Stimulated activated CD8-positive, alpha-beta memory T cell treated with anti-CD3 and anti-CD28 coated beads, Interleukin-4, amount 100 ng/mL, for 1 hour (primary cell): ENCODE measurements at places on chromosomes 5 and 9.
A peak's percentile ranks its signal among the peaks of the same experiment; 100 is the strongest.

GRCh38 chr5:14783691-14784090 lies 87.9 kb downstream of the ANKH start:
- DNase-seq, result no peak

- DNase-seq, result no peak
Measured at GRCh38 chr5:177325868-177326381, 14.2 kb upstream of the MXD3 start.

DNA sequence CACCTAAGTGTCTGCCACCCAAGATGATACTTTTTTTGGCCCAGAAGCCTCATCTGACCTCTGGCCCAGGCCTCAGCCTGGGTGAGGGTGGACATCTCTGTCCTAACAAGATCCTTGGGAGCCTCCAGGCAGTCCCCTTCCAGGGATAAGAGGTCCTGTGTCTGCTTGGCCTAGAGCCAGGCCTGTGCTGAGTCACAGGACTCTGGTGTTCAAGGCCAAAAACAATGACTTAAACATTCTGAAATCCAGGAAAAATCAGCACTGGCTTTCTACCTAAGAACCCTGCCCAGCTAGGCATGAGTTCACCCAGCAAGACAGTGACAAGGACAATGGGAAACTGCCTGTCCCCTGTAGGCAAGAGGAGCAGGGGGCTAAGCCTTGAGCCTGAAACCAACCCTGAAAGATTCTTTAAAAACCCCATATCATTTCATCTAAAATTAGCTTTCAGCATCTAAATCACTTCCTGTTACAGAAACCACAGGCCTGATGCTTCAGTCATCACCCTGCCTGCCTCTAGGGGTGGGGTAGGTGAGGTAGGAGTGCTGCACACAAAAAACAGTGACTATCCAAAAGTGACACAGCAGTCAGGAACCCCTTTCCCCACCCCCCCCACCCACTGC lies 29.9 kb downstream of the CSF2 start:
- DNase-seq, result peak; percentile 47

GRCh38 chr9:18980189-18980588 lies 52.8 kb downstream of the SAXO1 start:
- DNase-seq, result no peak

DNA sequence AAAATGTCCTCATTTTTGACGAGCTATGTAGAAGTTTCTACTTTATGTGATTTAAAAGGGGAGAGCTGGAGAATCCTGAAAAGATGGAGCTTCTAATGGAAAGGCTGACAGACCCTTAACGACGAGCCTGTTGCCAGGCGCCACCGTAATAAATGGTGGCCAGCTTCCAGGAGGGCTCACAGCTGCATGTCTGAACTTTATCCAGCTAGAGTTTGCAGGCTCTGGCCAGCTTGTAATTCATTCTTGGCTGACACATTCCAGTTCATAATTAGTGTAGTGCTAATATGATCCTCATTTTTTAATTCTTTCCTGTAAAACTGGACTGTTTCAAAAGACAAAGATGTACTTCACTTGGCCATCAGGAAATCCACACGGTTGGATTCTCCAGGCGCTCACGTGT lies 246.7 kb downstream of the GAS1 start:
- no peak for DNase-seq

DNA sequence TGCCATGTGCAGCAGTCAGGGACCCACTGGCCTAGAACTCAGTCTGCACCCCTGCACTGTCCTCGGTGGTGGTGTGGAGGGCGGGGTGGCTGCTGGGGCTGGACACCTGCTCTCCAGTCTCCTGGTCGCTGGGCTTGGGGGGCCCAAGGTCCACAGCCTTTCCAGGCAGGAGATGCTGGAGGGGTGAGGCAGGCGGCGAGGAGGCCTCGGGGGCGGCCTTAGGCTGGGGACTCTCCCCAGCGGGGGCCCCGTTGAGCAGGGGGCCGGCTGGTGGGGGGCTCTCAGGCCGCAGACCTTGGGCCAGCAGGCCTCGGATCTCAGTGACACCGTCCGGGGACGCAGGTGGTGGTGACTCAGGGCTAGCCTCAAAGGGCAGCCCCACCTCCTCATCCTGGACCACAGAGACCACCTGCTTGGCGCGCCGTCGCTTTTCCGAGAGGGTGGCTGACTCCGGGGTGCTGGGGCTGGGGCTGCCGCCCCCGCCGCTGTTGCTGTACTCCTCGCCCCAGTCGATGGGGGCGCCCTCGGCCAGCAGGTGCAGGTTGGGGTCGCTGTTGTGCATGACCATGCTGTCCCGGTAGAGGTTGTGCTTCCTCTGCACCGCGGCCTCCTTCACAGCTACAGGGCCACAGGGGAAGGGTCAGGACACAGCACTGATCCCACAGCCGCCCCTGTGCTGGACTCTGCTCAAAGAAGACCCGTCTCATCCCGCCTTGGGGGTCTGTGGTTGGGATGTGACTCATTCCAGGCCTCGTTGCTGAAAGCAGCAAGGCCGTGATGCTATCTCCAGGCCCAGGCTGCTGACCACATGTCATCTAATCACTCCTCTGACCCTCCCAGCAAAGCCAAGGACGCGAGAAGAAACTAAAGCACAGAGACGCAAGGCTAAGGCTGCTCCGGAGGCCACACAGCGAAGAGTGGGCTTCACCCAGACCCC lies 55.8 kb downstream of the LRSAM1 start:
- no peak for DNase-seq

DNA sequence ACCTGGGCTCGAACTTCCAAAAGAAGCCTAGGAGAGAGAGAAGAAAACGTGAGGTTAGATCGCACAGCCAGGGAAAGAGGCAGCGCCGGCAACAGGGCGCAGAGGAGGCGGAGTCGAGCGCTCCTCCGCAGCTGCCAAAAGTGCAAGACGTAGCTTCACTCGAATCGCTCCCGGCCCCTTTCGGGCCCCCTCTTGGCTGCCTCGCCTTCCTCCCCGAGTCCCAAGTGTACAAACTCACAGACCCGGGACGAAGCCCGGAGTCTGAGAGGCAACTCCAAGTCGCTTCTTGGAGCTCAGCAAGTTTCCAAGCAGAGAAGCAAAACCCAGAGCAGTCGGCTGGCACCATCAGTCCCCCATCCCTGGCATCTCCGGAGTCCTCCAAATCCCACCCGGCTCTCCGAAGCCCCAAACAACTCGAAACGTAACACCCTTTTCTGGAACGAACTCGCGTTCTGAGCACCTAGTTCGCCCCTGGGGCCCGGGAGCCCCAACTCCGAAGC lies 1.2 kb downstream of the MIER3 start:
- no peak for DNase-seq

DNA sequence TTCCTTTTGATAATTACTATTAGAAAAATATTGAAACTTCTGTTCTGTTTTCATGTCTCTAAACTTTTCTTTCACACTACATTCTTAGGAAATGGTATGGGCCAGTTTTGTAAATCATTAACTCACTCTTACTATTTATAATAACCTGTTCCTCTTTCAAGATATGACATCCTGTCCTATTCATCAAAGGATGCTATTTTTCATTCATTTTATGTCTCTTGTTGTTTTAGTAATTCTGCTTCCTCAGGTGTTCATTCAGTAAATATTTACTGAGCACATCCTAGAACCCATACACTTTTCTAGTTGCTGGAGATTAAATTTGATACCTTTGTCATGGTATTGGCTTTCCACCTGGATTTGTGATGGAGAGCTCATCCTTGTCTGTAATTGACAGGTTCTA lies 58.0 kb downstream of the GDA start:
- no peak for DNase-seq

GRCh38 chr9:88645879-88646199 lies 110.9 kb downstream of the NXNL2 start:
- no peak for DNase-seq

DNA sequence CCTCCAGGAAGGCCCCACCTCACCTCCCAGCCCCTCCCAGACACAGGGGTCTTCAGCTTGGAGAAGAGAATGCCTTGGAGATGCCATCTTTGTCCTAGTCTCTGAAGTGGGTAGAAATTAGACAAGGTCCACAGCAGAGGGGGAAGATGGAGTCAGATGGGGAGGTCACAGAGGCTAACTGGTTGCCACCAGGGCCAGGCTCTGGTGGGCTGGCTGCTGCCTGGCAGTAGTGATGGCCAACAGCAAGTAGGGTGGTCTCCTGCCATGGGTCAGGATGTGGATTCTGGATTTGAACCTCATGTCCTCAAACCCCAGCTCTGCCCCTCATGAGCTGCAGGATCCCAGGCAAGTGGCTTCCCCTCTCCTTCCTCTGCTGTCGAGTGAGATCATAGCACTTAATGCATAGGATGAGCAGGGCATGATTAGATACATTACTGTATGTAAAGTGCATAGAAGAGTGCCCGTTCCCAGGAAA lies 38.7 kb upstream of the NEK6 start:
- DNase-seq, result no peak

GRCh38 chr5:537098-537497 lies 12.8 kb upstream of the SLC9A3 start:
- DNase-seq, result no peak

- DNase-seq, result no peak
Measured at GRCh38 chr9:89929673-89930480, 325.1 kb downstream of the GADD45G start.

- DNase-seq, result no peak
Measured at GRCh38 chr5:105581988-105582690, 2019.5 kb upstream of the NUDT12 start.

GRCh38 chr9:134451700-134452458 lies 125.6 kb downstream of the RXRA start:
- no peak for DNase-seq

GRCh38 chr5:38557308-38557710 lies 863 bp upstream of the LIFR start:
- DNase-seq, result no peak

DNA sequence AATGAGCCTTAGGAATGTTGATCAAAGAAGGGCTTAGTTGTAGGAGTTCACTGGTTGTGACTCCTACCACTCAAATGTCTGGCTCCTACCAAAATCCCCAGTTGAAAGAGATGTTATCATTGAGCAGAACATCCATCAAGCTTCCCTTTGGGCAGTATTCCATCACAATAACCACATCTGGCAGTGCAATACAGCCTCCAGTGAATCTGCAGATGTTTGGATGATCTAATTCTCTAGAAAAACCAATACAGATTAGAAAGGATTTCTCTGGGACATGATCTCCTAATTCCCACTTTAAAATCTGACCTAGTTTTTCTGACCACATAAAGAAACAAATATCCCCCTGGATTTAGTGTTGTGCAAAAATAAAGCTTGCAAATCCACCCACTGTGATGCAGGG lies 81.6 kb downstream of the TMEM215 start:
- DNase-seq, result no peak

GRCh38 chr5:53826504-53826903 lies 266.1 kb downstream of the NDUFS4 start:
- no peak for DNase-seq

GRCh38 chr5:71830681-71831539 lies 111.8 kb downstream of the CARTPT start:
- DNase-seq, result no peak

DNA sequence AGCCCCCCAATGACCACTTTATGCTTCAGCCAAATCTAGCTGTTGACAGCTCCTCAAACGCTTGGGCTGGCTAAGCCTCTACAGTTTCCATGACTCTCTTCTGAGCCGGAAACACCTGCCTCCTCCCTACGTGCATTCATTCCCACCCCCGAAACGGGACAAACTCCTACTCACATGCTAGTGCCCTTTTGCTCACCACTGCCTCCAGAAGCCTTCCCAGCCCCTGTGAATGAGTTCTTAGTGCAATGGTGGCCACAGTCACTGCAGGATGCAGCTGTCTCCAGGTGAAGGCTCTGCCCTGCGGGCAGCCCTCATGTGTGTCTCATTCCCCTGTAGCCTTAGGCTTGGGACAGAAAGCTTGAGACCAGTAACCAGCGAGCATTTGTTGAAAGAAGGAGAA lies 68.8 kb upstream of the DAB2IP start:
- DNase-seq, result no peak

DNA sequence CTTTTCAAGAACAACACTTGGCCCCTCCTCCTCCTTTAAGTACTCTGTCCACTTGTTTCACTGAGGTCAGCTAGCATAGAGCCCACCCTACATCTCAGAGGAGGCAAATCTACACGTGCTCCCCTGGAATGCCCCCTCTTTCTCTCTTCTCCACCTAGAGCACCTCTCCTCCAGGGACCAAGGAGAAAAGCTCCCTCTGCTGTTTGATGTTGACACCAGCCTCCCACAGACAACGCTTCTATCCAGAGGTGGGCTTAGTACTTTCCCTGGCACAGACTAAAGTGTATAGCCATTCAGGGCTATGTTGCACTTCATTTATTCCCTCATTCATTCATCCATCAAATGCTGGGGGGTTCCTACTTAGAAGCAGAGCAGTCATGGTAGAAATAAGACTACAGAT lies 68.2 kb upstream of the TAF1L start:
- DNase-seq, result no peak

DNA sequence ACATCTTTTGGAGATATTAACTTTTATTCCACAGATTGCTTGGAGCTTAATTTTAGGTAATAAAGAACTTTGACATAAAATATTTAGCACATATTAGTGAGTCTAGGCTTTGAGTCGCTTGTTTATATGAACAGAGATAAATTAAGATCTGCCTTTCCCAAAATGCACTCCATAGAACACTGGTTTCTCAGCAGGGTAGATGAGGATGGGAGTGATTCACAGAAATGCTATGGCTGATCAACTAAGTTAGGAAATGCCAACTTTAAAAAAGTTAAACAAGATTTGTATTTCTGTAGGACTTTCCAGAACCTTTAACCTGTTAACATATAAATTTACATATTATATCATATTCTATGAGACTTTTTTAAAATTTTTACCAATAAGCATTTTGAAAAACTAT lies 65.2 kb downstream of the STARD4 start:
- DNase-seq, result no peak

- no peak for DNase-seq
Measured at GRCh38 chr9:70988551-70988950, 132.9 kb downstream of the TRPM3 start.

DNA sequence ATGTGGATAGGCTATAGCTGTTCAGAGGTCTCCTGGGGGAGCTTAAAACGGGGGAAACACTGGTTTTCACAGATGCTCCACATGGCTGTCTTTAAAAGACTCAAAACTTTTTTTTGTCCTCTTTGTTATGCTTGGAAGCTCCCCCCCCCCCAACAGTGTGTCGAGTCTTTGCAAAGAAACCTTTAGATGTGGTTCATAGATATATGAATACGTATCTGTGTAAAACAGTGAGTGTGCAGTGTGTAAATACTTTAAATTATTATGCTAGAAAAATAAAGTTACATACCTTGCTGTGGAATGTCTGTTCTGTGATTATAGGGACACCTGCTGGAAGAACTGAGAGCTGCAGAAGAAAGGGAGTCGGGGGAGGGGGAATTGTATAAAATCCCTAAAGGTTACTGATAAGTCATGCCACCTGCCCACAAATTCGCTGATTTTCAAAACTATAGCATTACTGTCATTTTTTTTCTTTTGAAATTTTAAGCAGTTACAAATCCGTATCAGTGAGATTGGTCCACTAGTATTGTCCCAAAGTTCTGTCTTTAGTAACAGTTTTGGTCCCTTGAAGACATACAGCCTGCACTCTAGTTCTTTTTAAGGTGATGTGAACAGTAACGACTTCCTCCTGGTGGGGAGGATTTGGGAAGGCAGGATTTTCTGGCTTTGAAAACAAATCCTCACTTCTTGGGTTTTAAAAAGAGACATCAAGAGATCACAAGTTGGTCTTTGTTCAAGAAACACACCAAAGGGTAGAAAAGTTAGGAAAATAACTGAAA lies 22.9 kb downstream of the RGMB start:
- no peak for DNase-seq
